ENCODE measurements at places on chromosomes 4 and X.
A peak's percentile ranks its signal among the peaks of the same experiment; 100 is the strongest.

GRCh38 chrX:107324493-107325310 is 118.3 kb downstream of the DNAAF6 start:
- peak; percentile 51 for DNase-seq

DNA sequence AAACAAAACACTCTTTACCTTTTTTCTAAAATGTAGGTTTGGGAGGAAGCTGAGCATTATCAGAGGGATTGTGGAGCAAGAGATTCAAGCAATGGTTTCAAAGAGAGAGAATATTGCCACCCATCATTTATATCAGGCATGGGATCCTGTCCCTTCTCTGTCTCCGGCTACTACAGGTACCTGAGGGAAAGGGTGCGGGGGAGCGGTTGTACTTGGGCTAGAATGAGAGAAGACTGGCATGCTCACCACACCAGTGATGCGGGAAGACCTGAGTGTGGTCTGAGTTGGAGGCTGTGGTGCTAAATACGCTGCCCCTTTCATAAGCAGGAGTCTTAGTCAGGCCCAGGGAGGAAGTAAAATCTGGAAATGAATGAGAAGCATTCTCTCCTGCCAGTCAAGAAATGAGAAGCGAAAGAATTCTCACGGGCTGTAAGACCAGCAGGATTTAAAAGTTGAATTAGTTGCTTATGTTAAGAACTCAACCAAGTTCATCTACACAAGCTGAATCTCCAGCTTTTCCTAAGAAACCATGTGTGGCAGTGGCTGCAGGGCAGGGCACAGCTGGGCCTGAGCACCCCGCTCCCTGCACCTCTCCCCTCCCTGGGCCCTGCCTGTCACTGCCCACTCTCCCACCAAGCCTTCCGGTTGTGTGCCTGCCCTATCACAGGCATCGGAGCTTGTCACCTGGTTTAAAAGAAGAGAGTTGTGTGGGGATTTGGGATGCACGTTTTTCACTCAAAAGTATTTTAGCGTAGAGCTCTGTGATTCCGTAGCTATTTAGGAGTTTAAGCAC is 24.8 kb upstream of the MSANTD1 start:
- no peak for DNase-seq

DNA sequence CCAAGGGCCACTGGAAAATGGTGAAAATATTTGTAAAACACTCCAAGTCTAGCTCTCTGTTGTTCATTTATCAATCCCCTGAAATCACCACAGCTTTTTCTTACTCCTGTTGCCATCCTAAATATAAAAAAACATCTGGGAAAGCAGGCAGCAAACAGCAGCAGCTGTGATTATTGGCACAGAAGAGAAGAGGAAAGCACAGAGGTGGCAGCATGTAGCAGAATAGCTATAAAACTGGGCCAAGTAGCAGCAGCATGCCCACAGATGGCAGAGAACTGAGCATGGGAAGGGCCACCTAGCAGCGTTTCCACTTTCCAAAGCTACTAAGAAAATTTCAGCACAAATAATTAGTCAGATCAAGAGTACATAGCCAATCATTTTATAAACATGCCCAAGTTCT is 307.2 kb downstream of the SLC7A11 start:
- DNase-seq: peak; percentile 56

DNA sequence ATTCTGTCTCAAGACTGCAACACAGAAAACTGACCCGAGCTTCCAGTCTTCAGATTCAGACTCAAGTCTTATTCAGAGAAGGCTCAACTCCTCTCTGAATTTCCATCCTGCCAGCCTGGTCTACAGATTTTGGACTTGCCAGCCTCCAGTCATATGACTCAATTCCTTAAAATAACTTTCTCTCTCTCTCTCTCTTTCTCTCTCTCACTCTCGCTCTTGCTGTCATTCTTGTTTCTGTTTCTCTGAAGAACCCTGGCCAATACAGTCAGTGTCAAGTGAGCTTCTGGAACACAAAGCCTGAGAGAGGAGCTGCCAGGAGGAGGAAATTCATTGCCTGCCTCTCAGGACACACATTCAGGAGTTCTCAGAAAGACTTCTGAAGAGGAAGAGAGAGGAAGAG is 154.9 kb downstream of the PARM1 start:
- DNase-seq: no peak

DNA sequence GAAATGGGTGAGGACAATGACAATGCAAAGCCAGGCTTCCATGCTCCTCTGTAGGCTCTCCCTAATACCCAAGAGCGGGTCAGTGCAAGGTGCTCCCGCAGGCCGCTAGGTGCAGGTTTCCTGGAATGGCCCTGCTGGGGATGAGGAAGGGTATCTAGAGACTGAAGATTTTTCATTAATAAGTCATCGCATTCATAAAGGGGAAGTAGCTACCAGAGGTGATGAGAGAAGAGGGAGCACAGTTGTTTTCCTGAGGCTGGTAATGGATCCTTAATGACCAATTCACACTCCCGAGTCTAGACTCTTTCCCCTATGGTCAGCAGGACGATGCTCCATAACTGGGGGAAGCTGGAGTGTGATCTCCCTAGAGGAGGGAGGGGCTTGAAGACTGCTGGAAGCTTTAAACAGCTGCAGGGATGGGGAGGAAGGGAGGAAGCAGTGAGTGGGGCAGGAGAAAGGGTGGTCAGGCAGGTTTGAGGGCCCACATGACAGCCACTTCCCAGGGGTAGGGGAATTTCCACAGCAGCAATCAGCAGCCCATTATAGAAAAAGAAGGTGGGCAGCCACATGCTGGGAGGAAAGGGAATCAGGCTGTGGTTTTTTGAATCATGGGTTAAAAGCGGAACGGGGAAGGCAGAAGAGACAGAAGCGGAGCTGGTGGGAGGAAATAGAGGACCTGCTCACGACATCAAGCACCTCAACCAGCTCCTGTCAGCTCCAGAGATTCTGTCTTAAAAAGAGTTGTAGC is 10.2 kb upstream of the ATP6AP2 start:
- no peak for DNase-seq

DNA sequence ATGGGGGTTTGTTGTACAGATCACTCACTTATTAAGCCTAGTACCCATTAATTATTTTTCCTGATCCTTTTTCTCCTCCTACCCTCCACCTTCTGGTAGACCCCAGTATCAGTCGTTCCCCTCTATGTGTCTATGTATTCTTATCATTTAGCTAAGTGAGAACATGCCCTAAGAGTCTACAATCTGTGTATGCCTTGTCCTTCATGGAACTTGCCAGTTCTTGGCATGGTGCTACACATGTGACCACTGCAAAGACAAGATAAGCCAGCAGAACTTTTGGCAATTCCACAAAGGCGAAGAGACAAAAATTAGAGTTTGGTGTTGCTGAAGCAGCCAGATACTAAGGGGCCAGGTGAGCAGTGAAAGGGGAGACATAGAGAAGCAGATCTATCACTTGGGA is 101.3 kb downstream of the CORIN start:
- DNase-seq: no peak

DNA sequence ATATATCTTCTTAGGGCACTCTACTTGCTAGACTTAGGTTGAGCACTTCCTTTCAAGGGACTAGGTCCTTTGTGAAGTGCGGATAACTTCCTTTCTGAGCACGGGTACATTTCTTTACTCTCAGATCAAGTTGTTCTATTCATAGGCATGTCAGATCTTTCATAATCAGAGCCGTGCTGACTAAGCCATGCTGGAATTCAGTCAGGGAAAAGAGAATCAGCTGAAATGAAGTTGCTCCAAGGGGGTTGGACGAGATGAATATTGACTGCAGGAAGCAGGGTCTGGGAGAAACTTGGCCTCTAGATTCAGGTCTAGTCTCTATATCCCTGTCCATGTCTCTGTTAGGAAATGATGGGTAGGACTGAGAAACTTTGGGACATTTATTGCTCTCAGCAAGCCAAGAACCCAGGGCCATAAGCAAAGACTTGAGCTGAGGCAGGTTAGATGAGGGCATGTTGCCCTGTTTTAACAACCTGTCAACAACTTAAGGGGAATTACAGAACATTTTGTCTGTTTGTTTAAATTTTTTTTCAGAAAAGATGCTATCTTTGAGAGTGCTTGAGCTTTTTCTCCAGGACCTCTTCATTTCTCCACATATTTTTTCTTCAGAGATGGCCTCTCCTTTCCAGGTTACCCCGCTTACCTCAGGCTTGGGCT is 28.3 kb downstream of the AREG start:
- peak; percentile 64 for DNase-seq

DNA sequence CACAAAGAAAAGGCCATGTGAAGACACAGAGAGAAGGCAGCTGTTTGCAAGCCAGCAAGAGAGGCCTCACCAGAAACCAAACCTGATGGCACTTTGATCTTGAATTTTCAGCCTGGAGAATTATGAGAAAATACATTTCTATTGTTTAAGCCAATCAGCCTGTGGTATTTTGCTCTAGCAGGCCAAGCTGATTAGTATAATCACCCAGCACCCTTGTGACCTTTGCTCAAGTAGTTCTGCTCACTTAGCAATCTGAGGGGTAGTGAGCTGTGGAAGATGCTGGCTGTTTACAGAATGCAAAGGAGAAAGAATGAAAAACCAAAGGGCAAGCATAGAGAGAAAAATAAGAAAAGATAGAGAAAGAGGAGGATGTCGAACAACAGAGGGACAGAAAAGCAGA is 396.4 kb upstream of the BOD1L1 start:
- DNase-seq: no peak

DNA sequence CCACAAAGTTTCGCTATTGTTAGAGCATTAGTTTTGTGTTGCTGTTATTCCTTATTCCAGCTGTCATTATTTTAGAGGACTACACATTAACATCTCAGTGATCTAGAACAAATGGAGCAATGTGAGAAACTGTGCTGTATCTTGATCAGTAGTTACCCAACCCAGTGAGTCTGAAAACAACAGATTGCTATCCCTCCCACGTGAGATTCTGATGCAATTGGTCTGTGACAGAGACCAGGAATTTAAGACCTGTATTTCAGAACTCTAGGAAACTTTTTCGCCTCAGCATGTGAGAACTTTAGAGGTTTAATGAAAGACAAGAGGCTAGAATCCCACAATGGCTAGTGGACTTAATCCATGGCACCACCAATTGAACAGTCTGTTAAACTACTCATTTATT is 35.7 kb upstream of the CDS1 start:
- DNase-seq: no peak

DNA sequence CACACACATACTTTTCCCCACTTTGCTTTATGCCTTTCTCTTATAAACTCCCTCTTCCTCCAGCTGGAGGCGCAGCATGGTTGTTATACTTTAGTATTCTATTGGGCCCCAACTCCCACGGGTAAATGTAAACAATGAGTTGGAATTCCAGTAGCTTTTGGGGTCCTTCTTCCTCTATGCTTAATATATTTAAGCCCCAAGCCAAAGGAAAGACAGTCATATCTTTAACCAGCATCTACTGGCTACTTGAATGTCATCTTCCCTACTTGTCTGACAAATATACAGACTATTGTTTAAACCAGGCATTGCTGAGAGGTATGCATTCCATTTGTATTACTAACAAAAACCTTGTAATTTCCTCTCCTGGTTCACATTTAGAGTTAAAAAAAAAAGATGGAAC is 72.9 kb downstream of the WDR19 start:
- no peak for DNase-seq

GRCh38 chrX:15146515-15146914 is 123.4 kb downstream of the ASB9 start:
- no peak for DNase-seq

GRCh38 chr4:110501826-110502225 is 25.9 kb downstream of the ENPEP start:
- no peak for DNase-seq

GRCh38 chrX:110703641-110704040 is 92.0 kb downstream of the CHRDL1 start:
- no peak for DNase-seq

DNA sequence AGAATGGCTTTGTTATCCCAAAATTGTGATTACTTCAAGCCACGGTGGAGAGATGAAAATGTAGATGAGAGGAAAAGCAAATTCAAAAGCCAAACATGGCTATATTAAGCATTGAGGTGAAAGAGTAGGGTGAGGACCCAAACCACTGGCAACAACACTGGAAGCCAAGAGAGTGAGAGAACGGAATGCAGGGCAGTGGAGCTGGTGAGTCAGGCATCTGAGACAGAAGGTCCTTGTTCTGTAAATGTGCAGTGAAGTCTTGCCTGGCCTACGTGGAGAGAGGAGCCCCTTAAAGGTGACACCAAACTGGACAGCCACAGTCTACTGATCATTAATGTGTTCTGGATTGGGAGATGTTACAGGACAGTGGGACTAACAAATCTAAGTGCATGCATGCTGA is 22.8 kb upstream of the SEC24B start:
- no peak for DNase-seq

DNA sequence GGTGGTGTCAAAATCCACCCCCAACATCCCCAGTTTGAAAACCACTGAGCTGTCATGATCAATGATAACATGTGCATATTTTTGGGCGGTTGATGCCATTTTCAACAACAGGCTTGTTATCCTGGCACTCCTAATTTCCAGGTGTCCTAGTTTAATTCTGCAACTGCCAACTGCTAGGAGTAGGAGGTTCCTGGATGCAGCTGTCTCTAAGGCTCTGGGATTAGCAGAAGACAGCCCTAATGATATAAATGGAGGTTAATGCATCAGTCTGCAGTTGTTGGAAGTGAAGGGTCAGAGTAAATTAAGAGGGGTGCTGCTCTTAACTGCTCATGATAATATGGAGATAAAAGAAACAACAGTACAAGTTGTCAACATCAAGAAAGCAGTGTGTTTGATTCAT is 23.8 kb downstream of the ARFIP1 start:
- peak; percentile 7 for DNase-seq

DNA sequence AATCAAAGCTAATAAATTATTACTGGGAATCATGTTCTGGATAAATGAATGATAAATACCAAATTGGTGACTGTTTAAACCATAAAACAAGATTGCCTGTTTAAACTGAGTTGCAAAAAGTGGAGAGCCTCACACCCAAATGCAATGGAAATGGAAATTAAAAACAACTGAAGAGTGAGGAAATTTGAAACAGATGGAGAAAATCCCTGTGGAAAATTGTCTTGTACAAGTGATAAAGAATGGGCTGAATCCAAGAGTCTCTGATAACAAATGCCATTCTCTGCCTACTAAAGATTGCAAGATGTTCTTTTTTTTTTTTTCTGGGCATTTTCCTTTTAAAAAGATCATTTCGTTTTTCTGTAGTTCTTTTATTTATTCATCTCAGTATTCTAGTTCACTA is 426.3 kb downstream of the NLGN4X start:
- no peak for DNase-seq

DNA sequence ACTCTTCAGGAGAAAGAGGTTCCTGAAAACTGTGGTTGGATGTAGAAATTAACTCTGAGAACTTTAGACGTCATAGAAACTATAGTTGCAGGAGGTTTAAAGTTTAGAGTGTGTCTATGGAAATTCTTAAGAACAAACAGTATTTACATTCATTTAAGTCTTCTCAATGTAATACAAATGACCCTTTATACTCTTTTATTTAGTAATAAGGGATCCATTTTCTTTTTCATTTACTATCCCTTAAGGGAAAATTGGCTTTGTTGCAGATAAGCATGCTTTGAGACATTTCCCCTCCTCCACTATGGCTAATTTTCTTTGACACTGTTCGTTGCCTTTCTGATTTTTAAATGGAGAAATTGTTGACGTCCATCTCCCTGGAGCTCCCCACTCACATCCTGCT is 96.4 kb downstream of the POLA1 start:
- DNase-seq: peak; percentile 21

DNA sequence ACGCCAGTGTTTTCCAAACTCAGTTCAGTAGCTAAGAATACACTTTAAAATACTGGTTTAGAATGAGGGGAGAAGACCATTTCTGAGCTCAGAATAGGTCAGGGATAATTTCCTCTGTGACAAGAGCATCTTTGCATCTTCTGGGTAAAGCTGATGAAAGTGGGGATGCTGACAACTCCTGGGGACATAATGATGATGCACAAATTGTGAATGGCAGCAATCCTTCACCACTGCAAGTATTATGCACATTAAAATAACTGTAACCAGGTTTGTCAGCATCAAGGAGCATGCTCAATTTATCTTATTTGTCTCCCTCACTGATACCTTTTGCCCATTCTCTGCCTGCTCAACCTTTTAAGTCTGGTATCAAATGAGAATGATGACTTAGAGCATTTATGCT is 248.2 kb downstream of the EPHA5 start:
- DNase-seq: no peak
